Caudate nucleus (tissue), 63 donors: ENCODE measurements at places on chromosomes 7 and 10.
A peak's percentile ranks its signal among the peaks of the same experiment; 100 is the strongest.

- DNase-seq: peak; percentile 61
Measured at GRCh38 chr7:77759294-77759889, 38.8 kb downstream of the TMEM60 start.

DNA sequence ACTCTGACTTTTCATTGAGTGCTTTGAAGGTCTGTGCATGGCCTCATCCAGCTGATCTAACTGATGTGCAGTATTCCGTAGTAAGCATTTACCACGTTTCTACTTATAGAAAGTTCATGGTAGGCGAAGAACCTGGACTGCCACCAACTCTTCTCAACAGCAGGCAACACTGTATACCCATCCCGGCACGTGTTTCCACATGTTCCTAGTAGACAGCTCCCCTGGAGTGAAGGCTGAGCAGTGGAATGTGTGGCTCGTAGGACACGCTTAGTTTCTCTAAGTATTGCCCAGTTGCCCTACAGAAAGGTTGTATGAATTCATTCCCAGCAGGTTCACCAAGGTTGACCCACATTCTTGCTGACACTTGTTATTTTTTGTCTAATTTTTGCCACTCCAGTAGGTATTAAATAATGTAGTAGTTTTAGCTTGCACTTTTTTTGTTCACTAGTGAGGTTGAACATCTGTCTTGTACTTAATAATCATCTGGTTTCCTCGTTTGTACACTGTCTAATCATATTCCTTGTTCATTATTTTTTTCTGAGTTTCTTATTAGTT lies 15.2 kb downstream of the PROSER2 start:
- no peak for DNase-seq

DNA sequence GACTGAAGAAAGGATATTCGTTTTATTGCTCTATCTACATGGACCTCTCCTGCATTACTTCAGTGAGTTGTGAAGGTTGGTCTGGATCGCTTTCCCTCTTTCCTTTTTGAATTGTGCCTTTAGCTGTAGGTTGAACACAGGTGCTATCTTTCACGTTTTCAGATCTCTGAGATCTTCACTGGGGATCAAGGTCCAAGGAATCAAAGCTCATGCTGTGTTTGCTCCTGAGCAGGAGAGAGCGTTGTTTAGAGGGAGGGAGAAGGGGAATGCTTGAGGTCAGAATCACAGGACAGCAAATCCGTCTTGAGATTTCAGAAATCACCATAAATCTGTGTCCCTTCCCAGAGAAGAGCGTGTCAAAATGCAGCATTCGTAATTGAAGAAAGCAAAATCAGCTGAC lies 105.0 kb downstream of the INSYN2A start:
- no peak for DNase-seq

DNA sequence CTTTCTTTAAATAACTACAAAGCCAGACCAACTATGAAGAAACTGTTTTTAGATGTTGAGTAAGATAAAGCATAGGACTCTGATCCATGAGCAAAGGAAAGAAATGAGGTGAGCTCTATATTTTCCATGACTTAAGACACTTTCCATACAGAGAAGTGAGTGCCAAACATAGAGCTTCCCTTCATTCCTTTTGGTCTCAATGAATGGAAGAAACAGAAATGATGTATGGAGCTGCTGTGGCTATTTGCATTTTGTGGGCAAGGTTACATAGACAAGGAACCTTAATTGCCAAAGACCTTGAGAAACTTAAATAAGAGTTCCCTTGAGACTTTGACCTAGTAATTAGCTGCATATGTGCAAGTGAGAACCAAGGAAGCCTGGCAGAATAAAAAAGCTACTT lies 1152.2 kb downstream of the XPNPEP1 start:
- DNase-seq: no peak

GRCh38 chr10:116237970-116238369 lies 35.0 kb downstream of the GFRA1 start:
- no peak for DNase-seq

- DNase-seq: no peak
Measured at GRCh38 chr10:45809837-45810236, 37.5 kb downstream of the AGAP4 start.

GRCh38 chr7:7970531-7971307 lies 2.1 kb downstream of the GLCCI1 start:
- DNase-seq: no peak

GRCh38 chr7:128324368-128324680 lies 19.4 kb downstream of the RBM28 start:
- no peak for DNase-seq

DNA sequence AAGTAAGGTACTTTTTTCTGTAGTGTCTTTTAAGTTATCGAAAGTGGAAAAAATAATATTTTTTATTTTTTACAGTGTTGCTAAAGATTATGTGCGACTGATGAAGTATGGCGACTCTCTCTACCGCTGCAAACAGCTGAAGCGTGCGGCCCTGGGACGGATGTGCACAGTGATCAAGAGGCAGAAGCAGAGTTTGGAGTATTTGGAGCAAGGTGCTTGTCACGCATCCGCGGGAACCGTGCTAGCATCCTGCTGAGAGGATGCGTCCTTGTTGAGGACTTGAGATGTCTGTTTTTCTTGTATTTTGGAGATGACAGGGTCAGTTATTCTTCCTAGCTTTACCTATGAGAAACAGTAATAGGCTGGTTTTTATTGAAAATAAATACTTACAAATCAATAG lies 7.8 kb downstream of the GTPBP4 start:
- DNase-seq: no peak

DNA sequence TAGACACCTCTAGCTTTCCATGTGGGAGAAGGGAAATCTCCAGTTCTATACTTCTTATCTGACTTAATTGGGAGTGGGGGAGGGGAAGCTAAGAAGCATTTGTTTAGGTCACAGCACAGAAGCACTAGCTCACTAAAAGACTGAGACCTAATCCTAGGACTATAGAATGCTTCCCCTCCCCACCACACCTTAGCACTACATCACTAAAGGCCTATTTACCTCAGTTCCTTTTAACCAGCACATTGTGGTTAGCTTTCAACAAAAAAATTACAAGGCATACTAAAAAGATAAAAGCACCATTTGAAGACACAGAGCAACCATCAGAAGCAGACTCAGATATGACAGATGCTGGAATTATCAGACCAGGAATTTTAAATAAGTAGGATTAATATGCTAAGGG lies 53.8 kb upstream of the ADRA2A start:
- DNase-seq: no peak

DNA sequence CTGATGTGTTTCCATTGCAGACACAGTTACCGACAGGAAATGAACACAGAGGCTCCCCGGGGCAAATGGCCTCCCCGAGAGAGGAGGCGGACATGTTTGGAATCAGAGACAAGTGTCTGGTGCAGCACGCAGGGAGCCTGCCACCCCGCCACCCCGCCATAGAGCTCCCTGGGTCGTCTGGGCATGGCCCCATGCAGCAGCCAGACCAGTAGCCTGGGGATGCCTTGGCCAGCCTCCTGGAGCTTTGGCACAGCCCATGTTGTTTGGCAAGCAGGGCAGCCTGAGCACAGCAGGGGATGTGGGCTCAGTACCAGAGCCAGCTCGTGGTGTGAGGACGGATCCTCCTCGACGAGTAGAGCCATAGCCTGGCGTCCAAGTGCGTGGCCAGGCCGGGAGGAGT lies 80.8 kb downstream of the NKX6-2 start:
- DNase-seq: no peak

DNA sequence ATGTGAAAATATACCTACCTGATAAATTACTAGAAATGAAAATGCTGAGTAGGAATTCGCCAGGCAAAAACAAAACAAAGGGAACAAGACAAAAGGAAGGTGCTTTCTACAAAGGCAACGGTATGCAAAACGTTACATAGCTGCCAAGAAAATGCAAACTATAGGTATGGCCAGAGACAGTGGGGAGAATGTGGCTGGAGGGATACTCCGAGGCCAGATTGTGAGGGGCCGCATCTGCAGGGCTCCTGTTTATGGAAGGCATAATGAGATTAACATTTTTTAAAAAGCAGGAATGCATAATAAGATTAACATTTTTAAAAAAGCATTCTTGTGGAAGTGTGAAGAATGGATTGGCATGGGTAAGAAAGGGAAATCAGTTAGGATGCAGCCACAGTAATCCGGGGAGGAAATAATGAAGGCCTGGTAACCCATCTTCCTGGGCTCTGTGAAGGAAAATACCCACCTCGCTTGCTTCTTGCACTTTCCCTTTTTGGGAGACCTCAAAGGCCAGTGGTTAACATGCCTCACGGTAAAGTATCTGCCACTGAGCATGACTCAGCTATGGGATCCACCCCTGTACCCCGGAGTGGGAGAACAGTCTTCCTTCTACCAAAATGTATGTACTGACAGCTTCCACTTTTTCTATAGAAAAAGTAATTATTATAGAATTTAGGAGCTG lies 145.8 kb upstream of the LRRN3 start:
- no peak for DNase-seq

GRCh38 chr7:102215256-102215655 lies 71.4 kb upstream of the SH2B2 start:
- no peak for DNase-seq

DNA sequence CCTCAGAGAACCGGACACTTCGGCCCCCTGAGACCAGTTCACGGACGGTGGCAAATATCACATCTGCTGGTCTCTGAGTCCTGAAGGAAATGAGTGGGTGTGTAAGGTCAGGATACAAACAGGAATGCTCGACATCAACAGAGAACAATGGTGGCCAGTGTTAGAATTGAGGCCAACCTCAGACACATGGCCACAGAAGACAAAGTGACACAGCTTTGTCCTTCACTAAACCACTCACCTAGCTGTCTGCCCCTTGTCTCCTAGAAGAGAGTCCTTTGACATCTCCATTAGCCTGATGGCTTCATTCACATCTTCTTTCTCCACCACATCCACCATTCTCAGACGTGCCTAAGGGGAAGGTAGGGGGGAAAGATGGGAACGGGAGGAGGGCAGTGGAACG lies 4.3 kb downstream of the COPS6 start:
- DNase-seq: no peak

DNA sequence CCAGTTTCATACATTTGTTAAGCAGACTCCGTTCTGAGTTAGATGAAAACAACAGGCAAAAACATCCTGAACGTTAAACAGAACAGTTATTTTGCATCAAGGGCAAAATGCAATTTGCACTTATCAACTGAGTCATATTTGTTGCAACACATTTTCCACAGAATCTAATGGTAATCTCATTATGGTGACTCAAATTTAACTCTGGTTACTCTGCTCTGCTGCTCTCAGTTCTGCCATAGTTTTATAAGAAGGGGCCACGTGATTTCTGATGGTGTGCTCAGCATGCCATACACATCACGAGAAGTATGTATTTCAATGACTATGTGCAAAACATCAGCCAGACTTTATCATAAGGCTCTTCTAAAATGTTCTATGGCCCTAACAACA lies 148.8 kb downstream of the CHCHD3 start:
- DNase-seq: no peak

GRCh38 chr10:47152861-47153349 lies 147.1 kb upstream of the GDF10 start:
- DNase-seq: no peak
